ENCODE measurements at places on chromosomes 2 and 18. TPM values are rescaled to one million over a fixed set of nuclear protein-coding genes. Genes with fewer than 3 reads are reported as not detected.

- DNase-seq, result no peak
- no peak overlapping the region for H3K27ac ChIP-seq
- no peaks in the 10 kb centered on the region for H3K4me1 ChIP-seq
Measured at GRCh38 chr2:204051476-204051875, 114.9 kb downstream of the ICOS start.

DNA sequence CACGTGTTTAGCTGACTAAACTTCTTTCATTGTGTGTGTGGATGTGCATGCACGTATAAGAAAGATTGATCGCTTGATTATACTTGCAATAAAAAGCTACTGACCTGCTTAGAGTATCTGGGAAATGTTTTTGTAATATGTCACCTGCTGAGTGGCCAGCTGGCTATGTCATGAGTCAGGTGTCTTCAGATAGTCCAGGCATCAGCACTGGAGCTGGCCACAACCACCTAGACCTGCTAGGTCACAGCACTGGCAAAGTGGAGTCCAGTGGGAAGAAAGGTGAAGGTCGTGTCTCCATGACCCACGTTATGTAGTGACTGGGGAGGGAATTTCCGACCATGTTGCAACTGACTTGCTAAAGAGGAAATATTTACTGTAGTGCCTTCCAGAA is 147.0 kb downstream of the ESCO1 start:
- no peak overlapping the region for H3K4me3 ChIP-seq
- H3K27me3 ChIP-seq, result no peaks in the 10 kb centered on the region
- H3K27ac ChIP-seq, result peak overlapping the region; percentile 70
- H3K36me3 ChIP-seq, result no peaks in the 10 kb centered on the region
- DNase-seq, result no peak
- peaks cover 66% of the 10 kb centered on the region for H3K4me1 ChIP-seq

GRCh38 chr2:41580806-41581205 is 467.0 kb upstream of the PKDCC start:
- H3K27ac ChIP-seq, result no peak overlapping the region
- no peaks in the 10 kb centered on the region for H3K36me3 ChIP-seq
- DNase-seq, result no peak
- no peak overlapping the region for H3K4me3 ChIP-seq
- H3K27me3 ChIP-seq, result no peaks in the 10 kb centered on the region

DNA sequence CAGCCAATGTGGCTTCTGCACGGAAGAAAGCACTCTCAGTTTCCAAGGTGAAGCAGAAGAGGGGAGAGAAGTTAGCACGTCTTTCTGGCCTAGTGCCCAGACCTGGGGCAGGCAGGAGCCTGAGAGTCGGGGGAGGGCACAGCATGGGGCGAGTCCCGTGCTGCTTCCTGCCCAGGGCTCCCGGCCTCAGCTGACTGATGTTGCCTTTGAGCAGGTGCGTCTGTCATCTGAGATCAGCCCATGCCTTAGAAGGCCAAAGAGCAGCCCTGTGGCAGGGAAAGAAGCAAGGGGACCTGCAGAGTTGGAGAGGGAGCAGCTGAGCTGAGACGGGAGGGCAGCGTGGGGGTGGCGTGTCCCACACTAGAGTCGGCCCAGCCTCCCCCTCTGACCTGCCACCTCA is 3.3 kb downstream of the KCNIP3 start:
- no peak overlapping the region for H3K4me3 ChIP-seq
- H3K36me3 ChIP-seq, result no peaks in the 10 kb centered on the region
- peaks cover 24% of the 10 kb centered on the region for H3K4me1 ChIP-seq
- H3K27ac ChIP-seq, result no peak overlapping the region

- no peak overlapping the region for H3K4me3 ChIP-seq
- DNase-seq, result no peak
- no peaks in the 10 kb centered on the region for H3K4me1 ChIP-seq
Measured at GRCh38 chr2:238069877-238070276, 9.1 kb downstream of the SCLY start.

DNA sequence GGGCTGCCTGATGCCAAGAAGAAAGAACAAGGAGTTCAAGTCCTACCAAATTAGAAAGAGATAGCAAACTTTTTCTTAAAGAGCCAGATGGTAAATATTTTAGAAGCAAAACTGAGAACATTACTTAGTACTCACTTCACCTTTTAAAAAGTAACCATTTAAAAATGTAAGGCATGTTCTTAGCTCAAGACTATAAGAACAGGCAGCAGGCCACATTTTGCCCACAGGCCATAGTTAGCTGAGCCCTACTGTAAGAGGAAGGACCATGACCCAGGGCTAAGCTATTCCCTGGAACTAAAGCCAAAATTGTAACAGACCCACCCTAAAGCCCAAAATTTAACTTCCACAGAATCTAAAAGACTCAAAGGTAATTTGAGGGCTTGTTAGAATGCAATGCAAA is 31.3 kb downstream of the USP40 start:
- H3K4me3 ChIP-seq, result no peak overlapping the region
- DNase-seq, result no peak
- no peak overlapping the region for H3K27ac ChIP-seq
- peaks cover 24% of the 10 kb centered on the region for H3K36me3 ChIP-seq
- no peaks in the 10 kb centered on the region for H3K27me3 ChIP-seq
- H3K4me1 ChIP-seq, result no peaks in the 10 kb centered on the region

- H3K27me3 ChIP-seq, result no peaks in the 10 kb centered on the region
- H3K36me3 ChIP-seq, result peaks cover 79% of the 10 kb centered on the region
- no peak overlapping the region for H3K27ac ChIP-seq
- no peak for DNase-seq
- H3K4me1 ChIP-seq, result no peaks in the 10 kb centered on the region
- H3K4me3 ChIP-seq, result no peak overlapping the region
Measured at GRCh38 chr2:165898381-165898780, 55.2 kb downstream of the TTC21B start.

The NT5DC4 gene
- not detected for total RNA-seq

The SGO2 gene
- 2.5 TPM for total RNA-seq

The ARHGAP25 gene
- 5.1 TPM for total RNA-seq

The UGT1A10 gene
- total RNA-seq, result not detected
